ENCODE measurements at places on chromosomes 12 and 14. TPM values are rescaled to one million over a fixed set of nuclear protein-coding genes. Genes with fewer than 3 reads are reported as not detected.
A peak's percentile ranks its signal among the peaks of the same experiment; 100 is the strongest.

- DNase-seq = no peak
Observed at GRCh38 chr12:89796798-89797382, 88.3 kb upstream of the ATP2B1 start.

The HOXC12 gene
- not detected for total RNA-seq

DNA sequence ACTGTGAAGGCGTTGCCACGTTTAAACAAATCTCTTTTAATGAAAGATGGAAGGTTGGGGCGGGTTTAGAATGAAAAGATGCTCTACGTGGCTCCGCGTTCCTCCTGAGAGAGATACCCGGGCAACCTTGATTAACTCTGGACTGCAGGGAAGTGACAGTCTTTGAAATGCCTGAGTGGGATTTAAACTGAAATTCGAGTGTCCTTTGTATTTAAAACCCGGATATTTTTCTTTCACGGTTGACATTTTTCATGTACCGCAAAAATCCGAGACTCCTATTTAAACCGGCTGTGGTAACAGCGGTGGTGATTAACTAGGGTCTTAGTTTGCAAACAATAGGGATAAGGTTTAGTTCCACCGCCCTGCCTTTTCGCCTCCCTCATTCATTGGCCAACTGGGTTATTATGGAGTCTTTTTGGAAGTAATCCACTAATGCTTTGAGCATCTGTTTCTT lies 707 bp downstream of the G2E3 start:
- no peak for DNase-seq

DNA sequence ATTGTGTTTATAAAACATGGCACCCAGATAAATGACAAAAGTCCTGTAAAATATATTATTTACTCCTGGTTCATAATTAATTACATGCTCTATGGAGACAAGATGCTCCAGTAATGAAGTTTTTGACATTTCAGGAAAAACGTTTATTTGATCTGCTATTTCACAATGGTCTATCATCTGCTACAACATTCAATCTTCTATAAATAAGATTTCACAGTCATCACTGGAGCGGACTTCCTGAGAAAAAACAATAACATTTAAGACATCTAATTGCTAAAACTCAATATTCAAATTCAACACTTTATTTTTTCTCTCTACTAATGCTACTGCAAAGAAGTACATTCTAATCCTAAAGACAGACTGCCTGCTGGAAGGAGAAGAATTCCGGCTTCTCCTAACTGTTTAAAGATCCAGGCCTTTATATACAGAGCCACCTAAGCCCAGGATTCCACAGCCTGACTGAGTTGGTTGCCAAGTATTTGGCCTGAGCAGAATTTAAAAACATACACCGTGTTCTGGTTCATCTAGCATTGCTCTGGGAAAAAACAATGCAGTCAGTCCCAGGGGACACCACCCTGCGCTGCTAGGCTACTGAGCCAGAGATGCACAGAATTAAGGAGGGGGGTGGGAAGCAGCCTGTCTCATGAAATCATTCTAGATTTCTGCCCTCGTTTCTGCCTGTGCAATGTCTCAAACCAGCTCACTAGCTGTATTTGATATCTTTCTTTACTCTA lies 58.0 kb downstream of the TMTC1 start:
- no peak for DNase-seq

- DNase-seq = no peak
Observed at GRCh38 chr12:110906516-110906915, 13.9 kb downstream of the MYL2 start.

DNA sequence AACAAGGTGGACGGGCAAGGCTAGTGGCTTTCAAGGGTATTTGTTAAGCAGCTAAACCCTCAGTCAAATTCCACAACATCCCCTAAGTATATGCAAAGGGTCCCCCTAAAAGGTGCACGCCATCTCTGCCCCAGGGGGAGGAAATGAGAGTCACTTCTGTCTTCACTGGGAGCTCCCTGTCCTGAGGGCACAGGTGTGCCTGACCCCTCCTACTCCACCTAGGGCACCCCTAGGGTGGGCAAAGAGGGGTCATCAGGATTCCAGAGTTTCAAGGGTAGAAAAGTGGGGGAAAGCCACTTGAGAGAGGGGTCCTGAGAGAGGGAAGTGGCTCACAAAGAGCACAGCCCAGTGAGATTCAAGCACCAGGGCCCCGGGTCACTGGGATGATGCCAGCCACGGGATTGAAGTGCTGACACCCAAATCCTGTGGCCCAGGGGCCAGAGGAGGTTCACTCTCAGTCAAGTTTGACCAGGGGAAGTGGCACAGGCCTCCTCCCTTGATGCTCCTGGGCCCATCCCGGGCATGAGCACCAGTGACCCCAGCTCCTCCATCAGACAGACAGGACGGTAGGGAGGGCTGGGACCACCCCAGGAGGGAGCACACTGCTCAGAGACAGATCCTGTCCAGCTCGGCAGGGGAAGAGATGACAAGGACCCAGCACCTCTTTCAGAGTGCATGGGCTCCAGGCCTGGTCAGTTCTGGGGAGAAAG lies 82.3 kb upstream of the BCL11B start:
- DNase-seq = no peak

The PLEKHA5 gene
- 48.2 TPM for total RNA-seq

DNA sequence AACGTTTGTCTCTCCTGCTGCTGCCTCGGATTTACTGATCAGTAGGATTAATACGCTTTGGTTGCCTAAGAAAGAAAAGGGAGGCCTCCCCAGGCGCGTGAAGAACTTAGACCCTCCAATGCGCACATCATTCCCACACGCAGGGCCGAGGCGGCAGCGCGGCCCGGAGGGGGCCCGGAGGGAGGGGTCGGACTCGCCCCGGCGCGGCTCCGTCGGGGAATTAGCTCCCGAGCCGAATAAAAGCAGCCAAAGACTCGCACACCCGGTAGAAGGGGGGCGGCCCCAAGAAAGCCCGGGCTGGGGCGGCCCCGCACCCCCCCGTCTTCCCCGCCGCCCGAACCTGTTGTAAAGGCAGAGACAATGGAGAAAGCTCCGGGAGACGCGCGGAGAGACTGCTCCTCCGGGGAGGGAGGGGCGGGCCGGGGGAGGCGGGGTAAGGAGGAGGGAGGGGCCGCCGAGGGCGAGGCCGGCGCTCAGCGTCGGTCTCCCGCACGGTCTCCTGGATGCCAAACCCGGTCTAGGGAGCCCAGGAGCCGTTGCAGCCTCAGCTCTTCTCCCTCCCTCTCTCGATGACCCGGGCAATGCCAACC lies at the start of gene NELL2:
Gene NELL2, minus strand, starts transcription at position 362 of the 590 bp plus-strand sequence. CDS start 446 bp downstream, outside the sequence.
- peak; percentile 38 for DNase-seq

DNA sequence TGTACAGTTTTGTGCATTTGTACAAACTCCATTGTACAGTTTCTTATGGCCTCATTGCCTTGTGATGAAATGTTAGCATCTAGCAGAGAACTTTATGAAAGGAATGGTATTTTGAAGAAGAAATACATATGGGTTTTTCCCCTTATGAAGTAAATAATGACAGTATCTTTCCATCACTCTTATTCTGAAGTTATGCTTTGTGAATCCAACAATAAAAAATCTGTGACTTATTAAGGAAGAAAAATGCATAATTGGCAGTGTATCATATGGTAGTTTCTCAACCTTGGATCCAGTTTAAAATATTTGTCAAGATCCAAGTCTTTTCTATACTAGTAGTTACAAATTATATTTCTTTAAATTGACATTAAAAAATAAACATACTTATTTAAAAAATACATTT lies 859.1 kb upstream of the FLRT2 start:
- no peak for DNase-seq

DNA sequence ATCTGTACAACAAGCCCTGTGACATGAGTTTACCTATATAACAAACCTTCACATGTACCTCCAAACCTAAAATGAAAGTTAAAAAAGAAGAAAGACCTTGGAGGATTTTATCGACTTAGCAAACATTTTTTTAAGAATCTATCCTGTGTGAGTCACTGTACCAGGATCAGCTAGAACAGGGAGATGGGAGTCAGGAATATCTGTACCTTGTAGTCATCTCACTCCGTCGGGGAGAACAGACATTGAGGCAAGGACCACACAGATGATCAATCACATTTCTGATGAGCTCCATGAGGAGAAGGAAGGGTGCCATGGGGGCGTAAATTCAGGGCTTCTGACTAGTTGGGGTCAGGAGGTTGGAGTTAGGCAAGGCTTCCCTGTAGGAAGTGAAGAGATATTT lies 310.6 kb downstream of the VRK1 start:
- DNase-seq = no peak

GRCh38 chr12:80157645-80158044 lies 58.3 kb downstream of the OTOGL start:
- DNase-seq = no peak

DNA sequence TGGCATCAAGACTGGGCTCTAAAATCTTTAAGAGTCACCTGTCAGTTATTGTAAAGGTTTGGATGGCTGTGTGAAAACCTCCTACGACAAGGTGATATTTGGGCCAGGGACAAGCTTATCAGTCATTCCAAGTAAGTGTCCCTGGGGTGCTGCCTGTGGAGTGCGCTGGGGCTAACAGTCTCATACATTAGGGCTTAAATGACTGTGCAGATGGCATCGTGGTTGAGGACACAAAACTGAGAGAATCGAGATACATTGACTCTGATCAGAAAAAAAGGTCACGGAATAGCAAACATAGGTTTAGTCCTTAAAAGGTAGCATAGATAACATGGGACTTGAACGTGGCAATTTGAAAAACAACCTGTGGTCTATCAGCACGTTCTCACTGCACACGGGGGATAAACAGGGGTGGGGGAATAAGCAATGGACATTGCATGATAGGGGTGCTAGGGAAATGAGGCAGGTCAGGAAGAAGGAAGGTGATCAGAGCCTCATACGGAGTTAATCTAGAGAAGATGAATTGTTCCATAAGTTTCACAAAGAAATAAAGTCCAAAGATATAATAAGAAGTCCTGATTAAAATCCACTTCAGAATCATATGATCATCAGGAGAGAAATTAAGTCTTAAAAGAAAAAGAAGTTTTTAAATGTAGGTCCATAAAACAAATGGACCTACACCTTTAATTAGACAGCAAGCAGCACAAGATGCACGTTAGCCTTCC lies 100.3 kb downstream of the DAD1 start:
- DNase-seq = no peak

The ENDOU gene
- 0.37 TPM for total RNA-seq

The CLEC14A gene
- total RNA-seq = not detected

- no peak for DNase-seq
Observed at GRCh38 chr12:76883151-76883550, 4.3 kb upstream of the CSRP2 start.

GRCh38 chr14:22106700-22107697 lies 433.4 kb upstream of the OR4E1 start:
- DNase-seq = no peak

- no peak for DNase-seq
Observed at GRCh38 chr12:530308-530707, 70.6 kb downstream of the B4GALNT3 start.

The DEGS2 gene
- not detected for total RNA-seq

GRCh38 chr14:23578560-23579310 lies at the start of gene JPH4:
TSS of gene JPH4 (minus strand) at chr14:23578790. CDS start at chr14:23577453, 1,337 bp downstream.
- no peak for DNase-seq

DNA sequence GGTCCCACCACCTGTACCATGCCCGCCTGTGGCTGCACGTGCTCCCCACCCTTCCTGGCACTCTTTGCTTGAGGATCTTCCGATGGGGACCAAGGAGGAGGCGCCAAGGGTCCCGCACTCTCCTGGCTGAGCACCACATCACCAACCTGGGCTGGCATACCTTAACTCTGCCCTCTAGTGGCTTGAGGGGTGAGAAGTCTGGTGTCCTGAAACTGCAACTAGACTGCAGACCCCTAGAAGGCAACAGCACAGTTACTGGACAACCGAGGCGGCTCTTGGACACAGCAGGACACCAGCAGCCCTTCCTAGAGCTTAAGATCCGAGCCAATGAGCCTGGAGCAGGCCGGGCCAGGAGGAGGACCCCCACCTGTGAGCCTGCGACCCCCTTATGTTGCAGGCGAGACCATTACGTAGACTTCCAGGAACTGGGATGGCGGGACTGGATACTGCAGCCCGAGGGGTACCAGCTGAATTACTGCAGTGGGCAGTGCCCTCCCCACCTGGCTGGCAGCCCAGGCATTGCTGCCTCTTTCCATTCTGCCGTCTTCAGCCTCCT lies 1.1 kb downstream of the INHBE start:
- DNase-seq = no peak

DNA sequence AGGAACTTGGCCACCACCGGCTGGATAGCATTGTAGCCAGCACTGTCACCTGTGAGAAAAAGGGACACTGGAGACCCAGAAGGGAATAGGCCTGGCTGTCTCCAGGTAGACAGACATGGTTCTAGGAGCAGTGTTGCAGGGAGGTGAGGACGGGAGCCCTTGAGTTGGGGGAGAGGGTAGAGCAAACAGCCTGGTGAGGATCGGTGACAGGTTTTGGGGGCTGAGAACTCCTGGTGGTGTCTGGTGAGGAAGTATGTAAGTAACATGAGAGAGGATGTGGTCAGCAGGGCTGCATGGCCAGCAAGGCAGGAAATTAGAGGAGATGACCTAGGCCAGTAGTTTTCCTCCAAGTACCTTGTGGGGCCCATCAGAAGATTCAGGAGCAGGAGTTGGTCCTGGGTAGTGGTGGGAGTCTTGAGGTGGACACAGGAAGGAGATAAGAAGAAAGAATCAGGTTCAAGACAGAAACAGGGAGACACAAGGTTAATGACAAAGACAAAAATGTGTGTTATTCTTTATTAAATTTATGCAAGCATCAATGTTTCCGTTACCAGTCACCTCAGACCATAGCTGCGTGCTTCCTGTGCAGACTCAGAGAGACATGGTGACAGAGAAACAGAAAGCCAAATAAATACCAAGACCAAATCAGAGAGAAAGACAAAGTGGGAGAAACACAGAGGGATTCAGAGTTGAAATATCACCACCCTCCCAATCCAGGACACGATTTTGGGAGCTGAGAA lies at the start of gene ARHGAP9:
Gene ARHGAP9, minus strand, starts transcription at position 491 of the 740 bp plus-strand sequence. Its CDS starts 460 bp downstream, at position 31.
- no peak for DNase-seq

The NXPH4 gene
- total RNA-seq = 10.7 TPM

DNA sequence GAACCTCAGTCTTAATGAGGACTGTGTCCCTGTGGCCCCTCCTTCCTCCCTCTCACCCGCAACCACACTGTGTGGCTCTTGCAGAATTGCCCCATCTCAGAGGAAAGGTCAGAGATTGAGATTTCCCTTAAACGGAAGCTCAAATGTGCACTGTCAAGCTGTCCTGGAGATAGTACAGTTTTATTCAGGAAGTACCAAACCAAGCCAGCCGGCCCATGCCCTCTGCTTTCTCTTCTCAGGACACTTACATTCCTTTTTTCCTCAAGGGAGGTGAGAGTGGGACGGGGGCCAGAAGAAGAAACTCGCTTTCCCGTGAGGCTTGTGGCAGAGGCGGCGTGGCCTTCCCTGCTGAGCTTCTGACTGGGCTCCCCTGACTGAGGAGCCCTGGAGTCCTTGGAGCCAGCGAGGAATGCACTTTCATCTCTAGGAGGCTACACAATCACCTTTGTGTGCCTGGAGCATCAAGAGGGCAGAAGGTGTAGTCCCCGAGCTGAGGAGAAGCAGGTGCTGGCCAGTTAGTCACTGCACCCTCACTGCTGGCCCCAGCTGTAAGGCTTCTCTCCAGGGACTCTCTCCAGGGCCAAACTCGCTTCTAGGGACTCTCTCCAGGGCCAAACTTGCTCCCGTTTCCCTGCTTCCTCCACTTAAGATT lies 24.1 kb upstream of the ATP2A2 start:
- no peak for DNase-seq

GRCh38 chr12:12599750-12600643 lies 11.7 kb upstream of the CREBL2 start:
- no peak for DNase-seq

The TBX5 gene
- not detected for total RNA-seq

- peak; percentile 95 for DNase-seq
Observed at GRCh38 chr12:45728630-45729232, 775 bp upstream of the ARID2 start.

- no peak for DNase-seq
Observed at GRCh38 chr12:46244273-46244915, 24.4 kb downstream of the SLC38A1 start.

The OTX2 gene
- not detected for total RNA-seq

- DNase-seq = no peak
Observed at GRCh38 chr12:68827895-68828671, 20.1 kb downstream of the MDM2 start.

The KRT81 gene
- 40.6 TPM for total RNA-seq
